ENCODE measurements at places on chromosomes 4 and X.

DNA sequence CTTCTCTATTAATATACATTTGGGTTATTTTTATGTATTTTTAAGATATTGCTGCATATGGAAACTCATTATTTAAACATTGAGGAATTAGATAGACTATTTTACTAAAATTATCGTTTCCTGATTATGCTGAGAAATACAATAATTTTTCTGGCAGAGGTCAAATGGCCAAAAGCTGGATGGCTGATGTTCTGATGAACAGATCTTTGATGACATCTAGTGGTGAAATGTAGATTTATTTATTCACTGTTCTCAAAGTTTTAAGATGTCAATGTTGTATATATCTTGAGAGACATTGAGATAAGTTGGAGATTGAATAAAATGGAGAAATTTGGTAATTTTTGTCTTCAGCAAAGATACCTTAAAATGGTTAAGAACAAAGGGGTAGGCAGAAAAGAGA, 96.2 kb downstream of the UGT8 start:
- DNase-seq: peak; percentile 1

GRCh38 chr4:91064157-91064853, 937.1 kb downstream of the CCSER1 start:
- DNase-seq: peak; percentile 84

DNA sequence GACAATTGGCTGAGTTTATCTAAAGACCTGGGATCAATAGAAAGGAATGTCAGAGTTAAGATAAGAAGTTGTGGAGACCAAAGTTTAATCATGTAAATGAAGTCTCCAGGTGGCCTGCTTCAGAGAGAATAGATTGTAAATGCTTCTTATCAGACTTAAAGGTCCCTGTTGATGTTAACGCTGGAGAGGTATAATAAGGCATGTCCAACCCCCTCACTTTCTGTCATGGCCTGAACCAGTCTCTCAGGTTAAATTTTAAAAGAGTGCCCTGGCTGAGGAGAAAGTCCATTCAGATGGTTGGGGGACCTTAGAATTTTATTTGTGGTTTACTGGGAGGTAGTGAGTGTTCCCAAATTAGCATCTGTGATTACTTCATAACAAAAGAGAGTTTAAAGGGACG, 86.7 kb downstream of the AKAP4 start:
- no peak for DNase-seq

- no peak for DNase-seq
These were observed 67.2 kb upstream of the SHISA3 start for GRCh38 chr4:42330002-42330592.

- no peak for DNase-seq
These were observed 60.2 kb upstream of the CLDN34 start for GRCh38 chrX:9906919-9907318.

DNA sequence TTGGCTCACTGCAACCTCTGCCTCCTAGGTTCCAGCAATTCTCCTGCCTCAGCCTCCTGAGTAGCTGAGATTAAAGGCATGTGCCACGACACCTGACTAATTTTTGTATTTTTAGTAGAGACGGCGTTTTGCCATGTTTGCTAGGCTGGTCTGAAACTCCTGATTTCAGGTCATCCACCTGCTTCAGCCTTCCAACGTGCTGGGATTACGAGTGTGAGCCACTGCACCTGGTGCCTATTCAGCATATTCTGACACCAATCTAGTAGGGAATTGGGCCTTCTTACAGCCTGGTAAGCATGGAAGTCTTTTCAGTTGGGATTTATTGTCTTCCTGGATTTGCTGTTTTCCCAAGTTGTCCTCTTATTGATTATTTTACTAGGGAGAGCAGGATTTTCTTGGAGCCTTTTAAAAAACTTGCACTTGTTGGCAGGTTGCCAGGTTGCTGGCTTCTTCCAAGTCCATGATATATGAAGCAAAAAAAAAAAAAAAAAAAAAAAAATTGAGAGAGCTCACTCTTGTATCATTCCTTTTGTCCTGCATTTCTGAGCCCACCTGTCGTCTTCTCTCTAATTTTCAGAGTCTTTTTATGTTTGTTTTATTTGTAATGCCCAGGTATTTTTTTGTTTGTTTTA, 43.7 kb downstream of the TMPRSS11E start:
- DNase-seq: no peak

DNA sequence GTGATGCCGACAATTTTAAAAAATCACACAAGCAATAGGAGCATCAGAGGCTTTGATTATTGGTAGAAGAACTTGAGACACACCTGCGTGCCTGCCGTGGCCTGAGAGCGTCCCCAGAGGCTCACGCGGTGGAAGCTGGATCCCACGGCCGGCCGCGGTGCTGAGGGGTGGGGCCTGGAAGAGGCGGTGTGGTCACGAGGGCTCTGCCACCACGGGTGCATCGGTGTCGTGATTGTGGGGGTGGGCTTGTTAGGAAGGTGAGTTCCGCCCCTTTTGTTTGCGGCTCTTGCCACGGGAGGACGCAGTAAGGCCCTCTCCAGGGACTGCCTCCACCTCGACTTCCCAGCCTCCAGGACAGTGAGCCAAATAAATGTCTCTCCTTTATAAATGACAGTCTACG, 77.2 kb upstream of the ADRA2C start:
- no peak for DNase-seq

GRCh38 chr4:123168812-123169211, 227.8 kb upstream of the SPRY1 start:
- no peak for DNase-seq

DNA sequence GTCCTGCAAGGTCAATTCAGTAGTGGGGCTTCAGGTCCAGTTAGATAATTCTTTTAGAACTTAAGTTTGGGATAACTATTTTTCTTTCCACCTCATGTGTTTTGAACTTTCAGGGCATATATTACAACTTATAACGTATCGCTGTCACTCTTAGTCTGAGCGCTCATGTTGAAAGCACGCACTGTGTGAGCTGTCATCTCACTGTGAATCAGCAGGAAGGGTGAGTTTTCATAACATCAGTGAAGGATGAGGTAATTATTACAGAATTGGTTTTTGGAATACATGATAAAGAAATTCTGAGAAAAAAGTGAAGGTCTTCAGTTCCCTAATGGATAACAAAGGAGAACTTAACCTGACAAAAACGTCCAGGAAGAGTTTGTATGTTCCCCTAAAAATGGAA, 45.1 kb upstream of the SLC4A4 start:
- DNase-seq: no peak

- no peak for DNase-seq
These were observed 36.0 kb downstream of the CXCL8 start for GRCh38 chr4:73776321-73776729.

GRCh38 chr4:7255488-7255881, 63.1 kb downstream of the SORCS2 start:
- no peak for DNase-seq

DNA sequence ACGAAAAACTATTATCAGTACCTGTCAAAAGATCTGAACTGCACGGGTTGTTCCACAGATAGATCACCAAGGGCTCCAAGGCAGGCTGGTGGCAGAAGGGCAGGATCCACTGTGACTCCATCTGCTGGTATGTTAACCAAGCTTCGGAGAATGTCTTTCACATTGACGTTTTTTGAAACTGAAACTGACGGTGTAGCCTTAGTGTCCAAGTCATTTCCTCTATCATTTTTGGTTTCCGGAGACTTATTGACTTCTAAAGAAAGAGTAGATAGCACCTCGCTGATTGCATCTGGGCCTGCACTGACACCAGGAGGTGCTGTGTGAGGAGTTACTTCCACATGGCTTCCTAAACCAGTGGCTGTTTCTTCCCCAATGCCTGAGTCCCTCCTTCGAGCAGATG, 186.9 kb downstream of the LRBA start:
- no peak for DNase-seq

GRCh38 chr4:89765966-89766365, 71.0 kb downstream of the SNCA start:
- DNase-seq: no peak

GRCh38 chr4:145784036-145784435, 104.1 kb downstream of the C4orf51 start:
- DNase-seq: no peak

DNA sequence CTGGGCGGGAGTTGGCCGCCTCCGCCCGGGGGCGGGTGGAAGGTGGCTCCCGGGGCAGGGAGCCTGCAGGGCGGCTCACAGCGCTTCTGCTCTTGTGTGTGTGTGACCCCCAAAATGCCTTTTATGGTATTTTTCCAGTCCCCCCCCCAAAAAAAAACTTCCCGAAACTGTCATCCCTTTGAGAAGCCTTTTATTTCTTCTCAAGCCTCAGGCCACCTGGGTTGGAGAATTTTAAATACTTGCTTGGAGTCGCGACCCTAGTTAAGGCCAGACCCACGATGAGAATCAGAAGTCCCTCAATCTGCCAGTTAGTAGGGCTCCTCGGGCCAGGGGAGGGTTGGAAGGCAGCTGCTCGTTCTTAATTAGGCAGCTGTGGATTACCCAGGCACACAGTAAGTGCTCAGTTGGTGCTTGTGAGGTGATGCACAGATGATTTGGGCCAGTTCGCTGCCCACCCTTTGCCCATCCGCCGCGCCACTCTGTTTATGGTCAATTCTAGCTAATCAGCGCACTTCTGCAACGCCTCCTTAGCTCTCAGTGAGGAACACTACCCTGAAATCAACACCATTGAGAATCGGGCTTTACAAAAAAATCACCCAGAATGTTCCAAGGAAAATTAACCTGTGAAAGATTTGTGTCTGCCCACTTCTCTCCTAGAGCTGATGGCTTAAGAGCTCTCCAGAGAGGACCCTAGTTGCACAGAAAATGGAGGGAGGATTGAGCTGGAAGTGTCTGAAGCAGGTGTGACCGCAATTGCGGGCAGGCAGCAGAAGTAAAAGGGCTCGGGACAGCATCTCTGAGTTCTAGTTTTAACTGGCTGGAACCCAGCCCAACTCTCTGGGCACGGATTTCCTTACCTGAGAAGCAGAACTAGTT, 648 bp upstream of the SCD5 start:
- DNase-seq: no peak

DNA sequence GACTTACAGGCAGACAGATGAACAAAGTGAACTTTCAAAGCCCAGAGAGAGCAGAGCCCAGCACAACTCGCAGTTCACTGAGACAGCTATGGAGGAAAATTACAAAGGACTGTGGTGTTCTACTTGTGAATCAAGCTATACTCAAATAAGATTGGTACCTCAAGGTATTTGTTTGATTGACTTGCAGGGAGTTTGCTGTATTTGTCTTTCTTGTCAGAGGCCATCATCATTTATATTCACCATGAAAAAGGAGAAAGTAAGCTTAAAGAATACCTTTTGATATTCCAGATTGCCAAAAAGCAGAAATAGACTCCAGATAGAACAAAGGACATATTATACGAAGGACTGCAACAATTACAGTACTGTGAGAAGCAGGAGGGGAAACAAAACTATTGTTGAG, 1047.9 kb downstream of the RPA4 start:
- DNase-seq: no peak

DNA sequence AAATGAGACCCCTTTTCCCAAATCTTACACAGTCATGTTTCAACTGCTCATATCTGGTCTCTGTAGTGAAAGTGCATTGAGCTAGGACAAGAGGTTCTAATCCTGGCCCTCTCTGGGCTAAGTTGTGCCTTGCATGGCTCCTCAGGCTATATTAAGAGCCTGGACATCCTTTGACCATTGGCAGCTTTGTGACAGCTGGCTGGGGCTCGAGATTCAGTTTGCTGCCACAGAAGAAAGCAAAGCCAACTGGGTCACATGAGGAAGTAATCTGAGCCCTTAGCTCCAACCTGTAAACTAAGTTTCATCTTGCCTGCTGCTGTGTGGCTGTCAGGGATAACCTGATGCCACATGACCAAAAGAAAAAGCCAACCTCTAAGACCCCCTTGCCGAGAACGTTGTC, 51.8 kb upstream of the JADE1 start:
- no peak for DNase-seq

- no peak for DNase-seq
These were observed 5.0 kb downstream of the GRK4 start for GRCh38 chr4:2968381-2968780.

GRCh38 chr4:181173046-181173445, 1070.2 kb upstream of the TENM3 start:
- no peak for DNase-seq

GRCh38 chr4:108056418-108056817, 66.7 kb downstream of the HADH start:
- no peak for DNase-seq

DNA sequence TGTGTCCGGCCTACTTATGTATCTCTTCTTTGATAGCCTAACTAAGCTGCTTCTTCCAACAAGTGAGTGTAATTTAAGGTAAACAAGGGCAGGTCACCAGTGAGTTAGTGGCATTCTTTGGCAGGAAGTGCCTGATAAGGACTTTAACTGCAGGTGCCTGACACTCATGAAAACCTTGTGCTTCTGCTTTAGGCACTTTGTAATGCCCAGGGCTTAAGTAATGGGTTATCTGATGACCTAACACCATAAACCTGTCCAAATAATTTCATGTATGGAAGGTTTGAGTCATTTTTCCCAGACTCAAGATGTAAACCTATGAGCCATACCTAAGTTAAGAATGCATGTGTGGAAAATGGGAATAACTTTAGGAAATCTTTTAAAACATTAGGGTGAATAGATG, 43.0 kb downstream of the BCOR start:
- no peak for DNase-seq

DNA sequence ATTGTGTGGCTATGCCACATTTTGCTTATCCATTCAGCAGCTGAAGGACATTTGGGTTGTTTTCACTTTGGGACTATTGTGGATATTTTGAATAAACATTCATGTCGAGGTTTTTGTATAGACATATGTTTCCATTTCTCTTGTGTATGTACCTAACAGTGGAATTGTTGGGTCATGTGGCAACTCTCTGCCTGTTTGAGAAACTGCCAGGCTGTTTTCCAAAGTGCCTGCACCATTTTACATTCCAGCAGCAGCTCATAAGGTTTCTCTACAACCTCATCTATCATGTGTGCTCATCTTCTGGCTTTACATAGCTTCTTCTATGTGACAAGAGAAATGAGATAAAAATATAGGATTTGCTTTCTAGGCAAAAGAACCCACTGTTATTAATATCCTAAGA, 29.5 kb upstream of the TSPAN5 start:
- DNase-seq: no peak

DNA sequence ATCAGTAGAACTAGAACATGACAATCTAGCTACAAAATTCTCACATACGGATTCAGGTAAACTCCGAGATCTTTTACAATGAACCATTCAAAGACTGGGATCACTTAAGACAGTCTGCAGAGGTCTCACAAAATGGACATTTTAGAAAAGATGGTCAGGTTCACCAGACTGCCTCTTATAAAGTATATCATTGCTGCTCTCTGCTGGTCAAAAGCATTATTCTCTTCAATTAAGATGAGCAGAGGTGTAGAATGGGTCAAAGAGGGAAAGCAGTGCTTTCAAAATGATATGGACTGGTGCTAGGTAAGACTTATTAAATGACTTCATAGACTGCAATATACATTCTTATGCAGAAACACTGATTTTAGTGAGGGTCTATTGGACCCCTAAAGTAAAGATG, 434.7 kb downstream of the PACRGL start:
- no peak for DNase-seq

- no peak for DNase-seq
These were observed 524 bp upstream of the RPS3A start for GRCh38 chr4:151098979-151099228.

DNA sequence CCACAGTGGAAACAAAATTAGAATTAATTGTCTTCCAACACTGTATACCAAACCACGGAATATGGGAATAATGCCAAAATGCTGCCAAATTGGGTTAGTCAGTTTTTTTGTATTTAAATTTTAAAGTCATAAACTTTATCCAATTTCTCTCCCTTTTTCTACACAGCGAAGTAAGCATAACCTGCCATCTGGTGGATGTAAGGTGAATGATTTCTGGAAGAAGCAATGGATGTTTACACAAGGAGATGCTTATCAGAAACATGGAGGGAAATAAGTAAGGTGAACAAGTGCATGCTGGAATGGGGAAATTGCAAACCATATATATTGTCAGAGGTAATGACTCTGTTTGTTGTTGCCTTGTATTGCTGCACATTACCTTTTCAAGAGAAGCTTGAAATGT, 691.9 kb downstream of the TECRL start:
- DNase-seq: peak; percentile 4

Measured in NCI-H2171 (cell line).